Stimulated activated CD4-positive, alpha-beta T cell treated with anti-CD3 and anti-CD28 coated beads, TNF-alpha, amount 100 ng/mL, for 48 hours (primary cell): ENCODE measurements at places on chromosomes 4 and X.

DNA sequence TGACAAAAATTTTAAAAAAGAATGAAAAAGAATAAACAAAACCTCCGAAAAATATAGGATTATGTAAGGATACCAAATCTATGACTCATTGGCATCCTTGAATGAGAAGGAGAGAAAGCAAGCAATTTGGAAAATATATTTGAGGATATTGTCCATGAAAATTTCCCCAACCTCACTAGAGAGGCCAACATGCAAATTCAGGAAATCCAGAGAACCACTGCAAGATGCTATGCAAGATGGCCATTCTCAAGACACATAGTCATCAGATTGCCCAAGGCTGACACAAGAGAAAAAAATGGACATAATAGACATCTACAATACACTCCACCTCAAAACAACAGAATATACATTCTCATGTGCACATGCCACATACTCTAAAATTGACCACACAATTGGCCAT is 135.9 kb upstream of the SPANXB1 start:
- DNase-seq = no peak

DNA sequence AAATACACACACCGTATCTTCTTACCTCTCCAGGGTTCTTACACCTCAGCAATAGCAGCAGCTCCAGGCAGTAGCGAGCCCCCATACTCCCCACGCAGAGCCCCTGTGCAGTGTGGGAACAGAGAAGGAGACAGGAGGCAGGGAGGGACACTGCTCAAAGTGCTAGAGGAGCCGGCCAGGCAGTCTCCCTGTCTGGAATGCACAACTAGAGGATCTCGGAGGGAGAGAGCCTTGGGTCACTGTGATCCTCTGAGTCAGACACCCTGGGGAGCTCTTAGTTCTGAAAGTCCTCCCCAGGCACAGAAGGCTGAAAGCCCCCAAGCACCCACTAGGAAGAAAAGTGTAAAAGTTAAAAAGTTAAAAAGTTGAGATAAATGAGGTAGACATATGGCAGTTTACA is 16.0 kb downstream of the AMELX start:
- no peak for DNase-seq

GRCh38 chrX:310621-311155 is 7.9 kb downstream of the GTPBP6 start:
- DNase-seq = no peak

DNA sequence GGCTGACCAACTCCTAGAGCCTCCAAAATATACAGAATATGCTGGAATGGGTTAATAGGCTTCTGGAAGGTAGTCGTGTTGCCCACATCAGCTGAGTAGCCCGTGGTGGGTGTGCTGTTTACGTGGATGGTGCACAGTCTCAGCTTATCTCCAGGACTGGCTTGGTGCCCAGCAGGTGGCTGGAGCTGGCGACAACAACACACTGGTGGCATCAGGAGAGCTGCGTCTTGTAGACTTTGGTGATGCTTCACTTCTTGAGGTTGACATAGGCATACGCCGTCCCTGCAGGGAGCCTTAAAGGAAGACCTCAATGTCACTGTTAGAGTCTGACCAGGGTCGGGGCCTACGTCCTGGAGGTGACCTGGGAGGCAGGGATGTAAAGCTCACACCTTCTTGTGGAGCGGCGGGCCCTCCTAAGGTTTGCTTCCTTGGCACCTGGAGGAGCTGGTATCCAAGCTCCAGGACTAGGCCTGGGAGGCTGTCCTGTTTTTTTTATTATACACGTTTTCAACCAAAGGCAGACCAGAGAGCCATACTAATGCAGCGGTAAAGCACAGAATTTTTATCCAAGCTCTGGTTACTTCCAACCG is 26.5 kb upstream of the RBMX start:
- no peak for DNase-seq

DNA sequence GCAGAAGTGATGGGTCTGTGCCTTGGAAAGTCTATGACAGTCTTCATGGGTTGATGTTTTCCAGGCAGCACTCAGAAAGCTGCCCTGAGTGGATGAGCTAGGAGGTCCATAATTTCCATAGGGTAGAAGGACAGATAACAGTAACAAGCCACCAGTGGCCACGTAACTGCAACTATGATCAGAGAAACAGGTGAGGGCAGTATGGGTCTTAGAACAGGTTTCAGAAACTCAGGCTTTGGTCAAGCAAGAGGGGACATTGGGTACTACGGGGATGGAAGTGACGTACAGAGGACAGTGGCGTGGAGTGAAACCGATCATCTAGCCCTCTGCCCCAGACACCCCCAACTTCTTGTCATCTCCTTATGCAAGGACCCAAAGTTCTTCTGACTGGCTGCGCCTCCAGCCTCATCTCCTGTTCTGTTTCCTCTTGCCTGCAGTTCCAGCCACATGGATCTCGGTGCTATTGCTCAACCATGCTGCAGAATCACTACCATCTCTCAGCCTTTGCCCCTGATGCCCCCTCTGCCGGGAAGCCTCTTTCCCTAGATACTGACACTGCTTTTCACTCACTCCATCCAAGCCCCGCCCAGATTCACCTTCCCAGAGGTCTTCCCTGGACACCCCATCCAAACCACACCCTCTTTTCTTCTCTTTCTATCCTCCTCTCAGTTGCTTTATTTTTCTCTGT is 123.4 kb downstream of the MFAP3L start:
- DNase-seq = no peak

DNA sequence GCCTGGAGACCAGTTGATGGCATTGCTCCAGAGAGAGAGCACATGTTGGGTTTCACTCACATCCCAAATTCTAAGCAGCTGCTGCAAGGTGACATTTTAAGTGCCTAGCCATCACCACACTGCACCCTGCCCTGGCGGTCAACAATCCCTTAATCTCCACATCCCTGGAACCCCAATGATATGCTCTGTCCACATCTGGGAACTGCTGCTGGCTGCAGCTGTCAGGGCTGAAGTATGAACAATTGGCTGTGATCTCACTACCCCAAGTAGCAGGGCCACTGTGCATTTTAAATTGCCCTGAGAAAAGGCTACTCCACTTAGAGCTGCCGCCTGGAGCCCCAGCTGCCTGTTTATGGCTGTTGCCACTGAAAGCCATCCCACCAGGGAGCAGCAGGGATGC is 190.6 kb downstream of the ACTRT1 start:
- no peak for DNase-seq

DNA sequence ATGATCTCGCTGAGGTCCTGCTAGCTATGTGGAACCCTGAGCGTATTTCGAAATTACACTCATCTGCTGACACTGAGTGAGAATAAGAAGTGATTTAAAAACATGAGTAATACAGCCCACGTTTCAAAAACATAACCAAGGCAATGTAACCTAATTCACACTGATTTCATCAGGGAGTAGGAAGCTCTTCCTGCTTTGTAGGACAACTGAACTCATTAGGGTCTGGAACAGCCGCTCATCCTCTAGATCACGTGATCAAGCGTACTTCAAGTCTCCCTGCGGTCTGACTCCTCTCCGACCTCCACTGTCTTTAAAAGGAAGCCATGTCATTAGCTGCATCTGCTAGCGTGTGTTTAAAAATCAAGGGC is 138.0 kb downstream of the NSUN7 start:
- DNase-seq = no peak

DNA sequence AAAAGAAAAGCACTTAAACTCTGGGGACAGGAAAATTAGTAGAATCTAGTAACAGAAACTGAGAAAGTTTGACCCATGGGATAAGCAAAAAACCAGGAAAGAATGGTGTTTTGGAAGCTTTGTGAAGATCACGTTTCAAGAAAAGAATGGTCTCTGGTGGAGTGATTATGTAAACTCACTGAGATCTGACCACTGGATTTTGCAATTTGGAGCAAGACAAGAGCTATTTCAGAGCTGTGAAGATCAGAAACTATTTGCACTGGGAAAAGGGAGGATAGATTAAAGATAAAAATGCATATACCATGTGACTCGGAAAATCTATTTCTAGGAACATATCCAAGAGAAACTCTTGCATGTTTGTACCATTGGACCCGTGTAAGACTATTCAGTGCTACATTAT is 4.3 kb downstream of the TMPRSS11D start:
- DNase-seq = no peak

DNA sequence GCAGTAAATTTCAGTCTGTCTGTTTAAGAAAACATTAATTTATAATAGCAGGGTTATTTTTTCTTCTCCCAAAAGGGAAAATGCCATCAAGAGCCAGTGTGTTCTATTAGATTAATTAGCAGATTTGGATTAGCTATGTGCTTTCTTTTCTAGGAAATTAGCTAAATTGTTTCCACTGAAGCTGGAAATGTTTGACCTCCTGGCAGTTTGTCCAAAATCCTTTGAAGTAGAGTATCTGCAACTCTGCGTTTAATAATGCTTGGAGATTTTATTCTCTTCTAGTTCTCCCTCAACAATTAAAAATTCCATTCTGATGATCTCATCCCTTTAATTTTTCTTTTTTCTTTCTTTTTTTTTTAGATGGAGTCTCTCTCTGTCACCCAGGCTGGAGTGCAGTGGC is 27.1 kb upstream of the HOPX start:
- no peak for DNase-seq

DNA sequence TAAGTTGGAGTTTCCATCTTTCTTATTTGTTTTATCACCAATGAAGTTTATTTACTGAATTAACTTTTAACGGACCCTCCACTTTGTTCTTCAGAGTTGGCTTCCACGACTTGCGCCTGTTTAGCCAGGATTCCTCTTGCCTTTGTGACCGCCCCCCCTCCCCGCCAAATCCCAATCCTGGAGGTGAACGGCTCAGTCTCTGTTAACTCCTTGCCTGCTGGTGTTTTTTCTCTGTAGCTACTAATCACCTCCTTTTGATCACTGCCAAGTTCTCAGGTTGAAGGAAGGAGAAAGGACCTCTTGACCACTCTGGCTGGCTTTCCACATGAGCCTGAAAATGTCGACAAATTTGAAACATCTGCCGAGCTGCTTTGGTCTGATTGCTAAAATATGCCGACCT is 46.8 kb upstream of the BCOR start:
- no peak for DNase-seq

DNA sequence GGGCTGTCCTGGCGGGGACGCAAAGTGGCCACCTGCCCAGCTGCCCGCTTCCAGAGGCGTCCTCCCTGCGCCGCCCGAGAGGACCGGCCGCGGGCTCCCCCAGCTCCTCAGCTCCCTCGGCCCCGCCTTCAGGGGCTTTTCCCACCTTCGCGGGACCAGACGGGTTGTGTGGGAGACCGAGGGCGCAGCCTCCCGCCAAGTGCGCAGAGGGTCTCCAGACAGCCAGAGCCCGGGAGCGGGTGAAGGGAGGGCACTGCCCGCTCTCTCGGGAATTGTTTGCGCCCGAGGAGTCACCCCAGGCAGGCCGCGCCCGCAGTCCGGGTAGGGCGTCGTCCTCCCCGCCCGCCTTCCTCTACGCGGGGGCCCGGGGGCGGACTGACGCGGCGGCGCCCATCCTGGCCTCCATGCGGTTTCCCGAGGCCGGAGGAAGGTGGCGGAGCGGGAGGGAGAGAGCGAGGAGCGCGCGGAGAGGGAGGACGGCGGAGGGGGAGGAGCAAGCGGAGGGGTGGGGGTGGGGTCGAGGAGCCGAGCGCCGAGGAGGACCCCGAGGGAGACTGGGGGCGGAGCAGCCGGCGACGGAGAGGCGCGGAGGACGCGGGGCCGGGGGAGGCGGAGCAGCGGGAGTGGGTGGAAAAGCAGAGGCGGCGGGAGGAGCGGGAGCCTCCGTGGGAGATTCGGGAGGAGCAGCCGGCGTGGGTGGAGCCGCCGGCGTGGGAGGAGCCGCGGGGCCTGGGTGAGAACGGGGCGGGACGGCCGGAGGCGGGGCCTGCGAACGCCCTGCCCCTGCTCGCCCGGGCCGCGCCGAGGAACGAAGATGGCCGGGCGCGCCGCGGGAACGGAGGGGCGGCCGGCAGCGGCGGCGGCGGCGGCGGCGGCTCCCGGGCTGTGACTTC is 47.5 kb downstream of the CLDN34 start:
- DNase-seq = peak; percentile 43

GRCh38 chrX:3029129-3029528 is 12.1 kb upstream of the ARSF start:
- no peak for DNase-seq

GRCh38 chr4:138898282-138898681 is 117.3 kb upstream of the NOCT start:
- no peak for DNase-seq

GRCh38 chr4:150578745-150579501 is 3.0 kb upstream of the MAB21L2 start:
- DNase-seq = no peak
